ENCODE measurements at places on chromosomes 11 and 22.

- no peak for DNase-seq
Observed at GRCh38 chr22:40363059-40363458, 7.3 kb upstream of the SGSM3 start.

DNA sequence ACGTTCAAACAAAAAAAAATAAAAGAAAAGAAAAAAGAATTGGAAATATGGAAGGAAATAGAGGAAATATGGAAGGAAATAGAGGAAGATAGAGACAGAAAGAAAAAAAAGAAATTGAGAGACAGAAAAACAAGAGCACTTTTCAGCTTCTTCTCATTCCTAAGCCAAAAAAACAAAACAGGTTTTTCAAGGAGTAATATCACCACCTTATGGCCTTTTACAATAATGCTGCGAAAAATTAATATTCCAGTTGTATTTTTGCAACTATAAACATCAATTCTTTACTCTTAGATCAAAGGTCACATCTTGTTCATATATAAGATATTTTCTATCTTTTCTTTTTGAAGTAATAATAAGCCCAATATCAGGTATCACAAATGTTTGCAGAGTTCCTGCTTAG, 328.3 kb downstream of the FAT3 start:
- no peak for DNase-seq

DNA sequence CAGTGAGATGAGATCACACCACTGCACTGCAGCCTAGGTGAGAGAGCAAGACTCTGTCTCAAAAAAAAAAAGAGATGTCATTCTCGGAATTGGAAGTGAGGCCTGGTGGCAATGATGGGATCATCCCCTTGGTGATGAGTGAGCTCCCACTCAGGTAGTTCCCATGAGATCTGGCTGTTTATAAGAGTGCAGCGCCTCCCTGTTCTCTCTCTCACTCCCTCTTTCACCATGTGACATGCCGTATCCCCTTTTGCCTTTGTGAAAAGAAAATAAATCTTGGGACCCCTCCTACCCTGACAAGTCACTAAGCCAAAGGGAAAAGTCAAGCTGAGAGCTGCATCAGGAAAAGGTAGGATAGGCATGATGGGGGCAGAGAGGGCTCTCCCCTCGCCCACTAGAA, 28.8 kb downstream of the ZNF70 start:
- no peak for DNase-seq

GRCh38 chr11:67311556-67312082, 8.3 kb downstream of the SSH3 start:
- DNase-seq: no peak

GRCh38 chr22:35604621-35605368, 12.3 kb downstream of the MB start:
- DNase-seq: no peak

DNA sequence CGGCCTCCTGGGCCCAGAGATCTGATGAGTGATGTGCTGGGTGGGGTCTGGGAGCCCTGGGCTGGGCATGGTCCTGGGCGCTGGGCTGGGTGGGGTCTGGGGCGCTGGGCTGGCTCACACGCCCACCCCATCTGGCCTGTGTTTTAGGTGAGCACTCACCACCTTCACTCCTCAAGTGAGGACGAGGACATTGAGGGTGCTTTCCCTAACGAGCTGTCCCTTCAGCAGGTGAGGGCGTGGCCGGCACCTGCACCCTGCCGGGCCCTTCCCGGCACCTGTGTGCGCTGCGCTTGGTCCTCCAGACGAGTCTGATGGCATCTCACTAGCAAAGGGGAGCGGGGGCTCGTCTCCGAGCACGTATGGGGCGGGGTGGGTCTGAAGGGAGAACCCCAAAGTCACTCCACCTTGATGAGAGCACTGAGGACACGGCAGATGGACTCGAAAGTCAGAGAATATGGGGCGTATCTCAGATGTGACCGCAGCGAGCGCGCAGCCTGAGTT, 37.9 kb downstream of the SBF1 start:
- DNase-seq: no peak

- no peak for DNase-seq
Observed at GRCh38 chr11:36564376-36565030, 3.3 kb upstream of the RAG1 start.

GRCh38 chr11:396511-396947, 2.5 kb downstream of the PKP3 start:
- DNase-seq: no peak

DNA sequence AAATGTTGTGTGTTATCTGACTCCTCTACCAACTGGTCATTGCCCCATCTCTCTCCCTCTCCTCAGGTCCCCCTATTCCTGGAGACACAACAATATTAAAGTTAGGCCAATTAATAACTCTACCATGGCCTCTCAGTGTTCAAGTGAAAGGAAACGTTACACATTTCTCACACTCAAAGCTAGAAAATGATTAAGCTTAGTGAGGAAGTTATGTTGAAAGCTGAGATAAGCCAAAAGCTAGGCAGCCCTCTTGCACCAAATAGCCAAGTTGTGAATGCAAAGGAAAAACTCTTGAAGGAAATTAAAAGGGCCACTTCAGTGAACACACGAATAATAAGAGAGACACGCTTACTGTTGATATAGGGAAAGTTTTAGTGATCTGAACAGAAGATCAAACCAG, 6.9 kb downstream of the DLG2 start:
- DNase-seq: no peak

GRCh38 chr11:8325591-8326304, 62.1 kb upstream of the LMO1 start:
- no peak for DNase-seq

DNA sequence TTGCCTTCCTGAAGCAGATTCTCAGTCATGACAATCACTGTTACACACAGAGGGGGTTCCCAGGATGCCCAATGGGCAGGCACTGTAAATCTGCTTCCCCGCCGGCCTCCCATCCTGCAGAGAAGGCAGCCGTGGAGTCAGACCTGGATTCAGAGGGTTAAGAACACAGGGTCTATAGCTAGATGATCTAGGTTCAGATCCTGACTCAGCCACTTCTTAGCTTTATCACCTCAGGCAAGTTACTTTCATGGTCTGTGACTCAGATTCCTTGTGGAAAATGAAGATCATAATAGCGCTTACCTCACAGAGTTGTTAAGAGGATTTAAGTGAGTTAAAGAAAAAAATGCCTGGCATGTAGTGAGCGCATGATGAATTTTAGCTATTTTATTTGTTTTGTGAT, 95.9 kb downstream of the TIMP3 start:
- DNase-seq: no peak

- DNase-seq: no peak
Observed at GRCh38 chr11:85114786-85115185, 512.4 kb downstream of the DLG2 start.

- DNase-seq: no peak
Observed at GRCh38 chr22:32591620-32592019, 117.0 kb downstream of the FBXO7 start.

GRCh38 chr22:50257451-50258360, 3.8 kb downstream of the MAPK12 start:
- no peak for DNase-seq

DNA sequence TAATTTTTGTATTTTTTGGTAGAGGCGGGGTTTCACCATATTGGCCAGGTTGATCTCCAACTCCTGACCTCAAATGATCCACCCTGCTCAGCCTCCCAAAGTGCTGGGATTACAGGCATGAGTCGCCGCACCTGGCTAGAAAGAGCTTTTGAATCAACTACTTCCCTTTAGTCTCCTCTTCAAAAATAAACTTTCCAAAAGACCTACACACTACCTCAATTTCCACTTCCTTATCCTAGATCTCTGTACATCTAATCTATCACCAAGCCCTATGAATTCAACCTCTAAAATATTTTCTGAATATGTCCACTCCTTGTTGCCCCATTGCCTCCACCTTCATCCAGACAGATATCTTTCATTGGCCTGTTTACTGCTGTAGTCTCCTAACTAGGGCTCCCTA, 13.1 kb upstream of the DDX6 start:
- no peak for DNase-seq

GRCh38 chr11:118305726-118306125, 1.2 kb downstream of the CD3E start:
- no peak for DNase-seq

- DNase-seq: no peak
Observed at GRCh38 chr11:67489885-67490726, 7.3 kb downstream of the AIP start.

- no peak for DNase-seq
Observed at GRCh38 chr11:118106789-118107335, 20.1 kb upstream of the SMIM35 start.

DNA sequence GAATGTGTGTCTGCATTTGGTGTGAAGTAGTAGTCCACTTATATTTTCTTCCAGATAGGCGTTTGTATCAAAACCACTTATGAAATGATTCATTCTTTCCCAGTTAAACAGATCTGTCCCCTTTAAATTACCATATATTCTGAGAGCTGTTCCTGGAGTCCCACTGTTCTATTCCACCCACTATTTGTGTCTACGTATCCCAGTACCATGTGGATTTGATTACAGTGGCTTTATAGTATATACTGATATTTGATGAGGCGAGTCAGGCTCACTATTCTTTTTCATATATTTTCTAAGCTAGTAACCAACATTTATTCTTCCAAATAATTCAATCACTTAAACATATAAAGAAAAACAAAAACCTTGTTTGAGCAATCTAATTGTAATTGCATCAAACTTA, 81.9 kb upstream of the RASSF10 start:
- no peak for DNase-seq

GRCh38 chr11:93145390-93145915, 52.3 kb downstream of the SLC36A4 start:
- no peak for DNase-seq

DNA sequence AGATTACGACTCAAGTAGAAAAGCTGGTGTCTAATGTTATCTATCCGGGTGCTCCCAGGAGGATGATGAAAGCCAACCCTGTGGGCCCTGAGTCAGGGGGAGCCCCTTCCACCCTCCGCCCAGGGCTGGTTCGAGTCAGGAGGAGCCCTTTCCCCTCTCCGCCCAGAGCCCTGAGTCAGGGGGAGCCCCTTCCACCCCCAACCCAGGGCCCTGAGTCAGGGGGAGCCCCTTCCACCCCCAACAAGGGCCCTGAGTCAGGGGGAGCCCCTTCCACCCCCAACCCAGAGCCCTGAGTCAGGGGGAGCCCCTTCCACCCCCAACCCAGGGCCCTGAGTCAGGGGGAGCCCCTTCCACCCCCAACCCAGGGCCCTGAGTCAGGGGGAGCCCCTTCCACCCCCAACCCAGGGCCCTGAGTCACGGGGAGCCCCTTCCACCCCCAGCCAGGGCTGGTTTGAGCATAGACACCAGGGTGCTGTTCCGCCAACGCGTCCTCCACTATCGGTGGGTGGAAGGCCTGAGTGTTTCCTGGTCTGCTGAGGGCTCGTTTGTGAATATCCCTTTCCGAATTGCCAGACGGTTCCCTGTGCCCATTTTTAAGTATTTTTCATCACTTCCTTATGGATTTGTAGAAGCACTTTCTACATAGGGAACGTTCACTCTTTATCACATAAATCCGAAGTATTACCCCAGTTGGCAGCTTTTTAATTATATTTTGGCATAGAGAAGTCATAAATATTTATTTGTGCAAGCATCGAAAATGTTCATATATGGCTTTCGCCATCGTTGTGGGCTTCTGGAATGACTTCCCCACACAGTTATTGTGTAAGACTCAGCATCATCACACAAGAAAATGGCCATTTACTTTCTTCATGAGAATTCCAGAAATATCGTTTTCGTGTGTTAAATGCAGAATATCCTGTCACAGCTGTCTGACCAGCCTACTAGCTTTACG, 380.6 kb downstream of the BRD1 start:
- no peak for DNase-seq

GRCh38 chr11:90220391-90220790, 2.5 kb downstream of the CHORDC1 start:
- no peak for DNase-seq

DNA sequence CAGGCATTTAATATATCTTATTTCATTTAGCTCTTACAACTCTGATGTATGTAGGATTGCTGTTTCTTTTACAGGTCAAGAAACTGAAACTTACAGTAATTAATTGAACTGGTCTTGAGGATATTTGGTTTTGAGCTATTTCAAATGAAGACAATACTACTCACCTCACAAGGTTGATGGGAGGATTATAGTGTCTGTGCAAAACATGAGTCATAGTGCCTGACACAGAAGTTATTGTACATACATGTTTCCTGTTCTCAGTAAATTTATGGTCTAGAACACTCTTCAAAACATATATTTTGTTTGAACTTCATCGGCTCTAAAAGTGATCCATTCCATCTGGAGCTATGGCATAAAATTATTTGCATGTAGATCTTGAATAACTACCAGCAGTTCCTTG, 61.9 kb downstream of the CECR2 start:
- no peak for DNase-seq

DNA sequence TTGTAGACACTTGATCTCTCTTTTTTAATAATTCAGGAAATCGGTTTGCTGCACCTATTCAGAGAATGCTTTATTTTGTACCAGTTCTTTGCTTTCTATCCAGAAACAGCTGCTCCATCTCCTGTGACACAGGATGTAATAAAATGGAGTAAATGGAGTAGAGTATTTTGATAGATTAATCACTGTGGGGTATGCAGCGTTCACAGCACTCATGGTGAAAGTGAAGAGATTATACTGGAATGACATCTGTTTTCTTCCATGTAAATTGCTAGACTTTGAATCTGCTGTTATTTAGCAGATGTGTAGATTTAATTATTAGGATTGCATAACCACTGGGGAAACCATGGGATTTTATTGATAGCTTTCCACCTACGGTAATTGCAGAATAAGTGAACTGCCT, 227.3 kb upstream of the ARHGAP42 start:
- DNase-seq: no peak
